ENCODE measurements at places on chromosomes 7 and 10.

DNA sequence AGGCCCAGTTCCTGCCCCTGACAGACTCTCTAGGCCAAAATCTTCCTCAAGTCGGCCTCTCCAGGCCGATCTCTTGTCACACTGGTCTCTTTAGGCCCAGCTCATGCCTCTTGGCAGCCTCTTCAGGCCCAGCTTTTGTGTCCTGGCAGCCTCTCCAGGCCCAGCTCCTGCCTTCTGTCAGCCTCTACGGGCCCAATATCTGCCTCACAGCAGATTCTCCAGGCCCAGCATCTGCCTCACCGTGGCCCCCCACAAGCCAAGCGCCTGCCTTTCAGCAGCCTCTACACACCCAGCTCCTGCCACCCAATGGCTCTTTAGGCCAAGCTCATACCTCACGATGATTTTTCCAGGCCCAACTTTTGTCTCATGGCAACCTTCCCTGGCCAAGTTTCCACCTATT is 33.0 kb upstream of the VKORC1L1 start:
- no peak for DNase-seq

DNA sequence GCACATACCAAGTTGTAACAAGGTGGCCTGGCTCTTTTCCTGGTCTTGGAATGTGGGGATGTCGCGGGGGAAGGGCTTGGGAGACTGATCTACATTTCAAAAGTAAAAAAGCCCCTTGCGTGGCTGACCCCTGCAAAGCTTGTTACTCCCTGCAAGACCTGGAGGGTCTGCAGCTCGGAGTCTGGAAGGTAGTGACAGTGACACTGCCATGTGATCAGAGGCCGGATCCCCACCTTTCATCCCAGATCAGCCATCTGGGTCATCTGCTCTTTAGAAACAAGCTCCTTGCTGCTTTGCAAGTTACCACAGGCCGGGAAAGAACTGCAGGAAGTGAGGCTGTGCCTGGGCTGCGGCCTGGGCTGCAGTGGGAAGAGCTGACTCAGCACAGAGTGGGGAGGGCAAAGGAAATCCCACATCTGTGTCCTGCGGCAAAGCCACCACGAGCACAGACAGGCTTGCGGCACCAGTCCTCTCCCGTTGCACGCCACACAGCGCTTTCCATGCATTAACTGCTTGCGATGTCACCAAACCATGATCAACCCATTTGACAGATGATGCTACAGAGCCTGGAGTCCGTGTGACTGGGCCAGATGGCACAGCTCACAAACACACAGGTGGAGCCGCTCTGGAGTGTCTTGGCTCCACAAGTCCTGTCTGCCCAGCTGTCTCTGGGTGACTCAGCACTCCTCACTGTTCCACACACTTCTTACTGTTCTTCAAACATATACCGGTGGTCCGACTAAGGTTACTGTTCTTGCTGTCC is 97.7 kb downstream of the SH3PXD2A start:
- peak; percentile 74 for DNase-seq

DNA sequence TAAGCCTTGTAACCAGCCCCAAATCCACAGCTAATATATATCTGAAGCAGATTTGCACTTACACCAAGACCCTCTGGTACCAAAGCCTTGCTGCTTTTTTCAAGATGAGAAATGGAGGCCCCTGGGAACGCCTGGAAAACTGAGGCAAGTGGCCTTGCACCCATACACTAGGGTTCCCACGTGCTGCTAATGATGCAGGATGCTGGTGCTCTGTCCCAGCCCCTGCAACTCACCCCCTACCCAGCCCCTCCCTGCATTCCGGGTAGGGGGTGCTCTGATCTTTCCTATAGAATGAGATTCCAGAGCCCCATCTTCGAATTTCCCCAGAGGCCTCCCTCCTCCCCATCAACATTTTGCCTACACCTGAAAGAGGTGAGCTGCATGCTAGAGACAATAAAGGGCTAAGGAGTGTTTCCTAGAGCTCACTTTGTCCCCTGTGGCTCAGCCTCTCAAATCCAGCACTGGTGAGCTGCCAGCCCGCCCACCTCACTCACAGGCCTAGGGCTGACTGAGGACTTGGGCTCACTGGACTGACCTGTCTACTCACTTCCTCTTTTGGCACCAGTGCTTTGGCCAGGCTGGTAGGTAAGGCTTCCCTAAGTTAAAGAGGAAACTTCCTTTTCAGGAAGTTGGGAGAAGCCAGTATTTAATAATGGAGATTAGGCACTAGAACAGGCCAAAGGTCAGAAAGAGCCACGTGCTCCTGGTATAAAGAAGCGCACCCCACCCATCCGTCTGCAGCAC is 9.8 kb downstream of the RBP4 start:
- DNase-seq: peak; percentile 35

DNA sequence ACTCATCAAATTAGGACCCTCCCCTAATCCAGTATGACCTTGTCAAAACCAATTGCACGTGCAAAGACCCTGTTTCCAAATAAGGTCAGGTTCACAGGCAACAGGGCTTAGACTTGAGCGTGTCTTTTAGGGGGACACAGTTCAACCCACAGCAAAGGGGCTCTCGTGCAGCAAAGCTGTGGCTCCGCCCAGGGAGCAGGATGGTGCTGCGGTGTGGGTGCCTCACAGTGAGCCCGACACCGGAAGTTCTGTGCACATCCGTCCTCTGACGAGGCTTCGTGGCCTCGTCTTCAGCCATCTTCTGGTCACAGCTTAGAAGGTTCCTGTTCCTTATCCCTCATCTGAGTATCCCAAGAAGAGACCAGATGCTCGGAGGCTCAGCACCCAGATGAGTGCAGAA is 509.2 kb upstream of the FOXK1 start:
- DNase-seq: no peak

DNA sequence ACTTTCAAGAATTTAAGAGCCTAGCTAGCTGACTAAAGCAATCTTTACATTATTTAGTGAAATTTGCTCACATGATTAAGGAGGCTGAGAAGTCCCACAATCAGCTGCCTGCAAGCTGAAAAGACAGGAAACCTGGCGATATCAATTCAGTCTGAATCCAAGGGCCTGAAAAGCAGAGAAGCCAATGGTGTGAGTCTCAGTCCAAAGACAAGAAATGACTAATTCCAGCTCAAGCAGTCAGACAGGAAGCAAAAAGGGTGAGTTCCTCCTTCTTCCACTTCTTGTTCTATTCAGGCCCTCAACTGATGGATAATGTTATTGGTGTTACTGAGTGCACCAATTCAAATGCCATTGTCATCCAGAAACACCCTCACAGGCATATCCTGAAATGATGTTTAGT is 1231.6 kb upstream of the CELF2 start:
- no peak for DNase-seq

DNA sequence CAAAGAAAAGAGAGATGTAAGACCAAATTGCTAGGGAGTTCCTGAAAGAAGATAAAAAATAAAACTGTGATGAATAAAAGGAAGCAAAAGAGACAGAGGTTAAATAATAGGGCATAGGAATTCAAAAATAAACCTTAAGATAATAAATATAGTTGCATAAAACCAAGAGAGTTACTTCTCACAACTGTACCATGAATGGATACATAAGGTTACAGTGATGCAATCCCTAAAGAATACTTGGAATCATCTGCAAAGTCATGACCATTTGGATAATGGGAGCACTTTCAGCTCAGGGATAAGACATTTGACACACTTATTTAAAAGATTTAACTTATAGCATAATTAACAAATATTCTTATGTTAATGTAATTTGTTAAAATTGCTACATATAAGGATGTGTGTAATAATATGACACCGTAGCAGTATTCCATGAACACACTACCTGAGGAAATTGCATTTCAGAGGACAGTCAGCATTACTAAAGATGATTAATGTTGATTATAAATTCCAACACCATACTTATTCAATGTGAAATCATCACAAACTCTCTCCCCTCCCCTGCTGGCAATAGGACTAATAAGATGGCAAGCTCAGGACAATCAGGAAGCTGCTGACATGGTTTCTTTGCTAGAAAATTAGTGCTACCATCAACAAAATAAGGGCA is 202.1 kb upstream of the AKR1E2 start:
- no peak for DNase-seq
